ENCODE measurements at places on chromosomes 11 and 22.

DNA sequence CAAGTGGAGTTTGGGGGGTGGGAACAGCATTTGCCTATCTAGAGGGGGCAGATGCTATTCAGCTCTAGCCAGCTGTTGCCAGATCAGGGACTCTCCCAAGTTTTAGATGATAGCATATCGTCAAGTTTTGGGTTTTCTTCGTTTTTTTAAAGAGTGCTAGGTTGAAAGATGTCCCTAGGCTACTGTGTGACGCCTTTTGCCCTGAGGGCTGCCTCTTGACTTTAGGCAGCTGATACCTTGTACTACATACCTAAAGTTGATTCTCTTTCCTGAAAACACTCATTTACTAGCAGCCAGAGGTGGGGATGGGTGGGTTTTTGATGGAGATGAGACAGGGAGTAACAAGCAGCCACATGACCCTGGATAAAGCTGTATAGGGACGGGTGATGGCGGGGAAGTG, 87.1 kb downstream of the ABTB2 start:
- no peak for DNase-seq

DNA sequence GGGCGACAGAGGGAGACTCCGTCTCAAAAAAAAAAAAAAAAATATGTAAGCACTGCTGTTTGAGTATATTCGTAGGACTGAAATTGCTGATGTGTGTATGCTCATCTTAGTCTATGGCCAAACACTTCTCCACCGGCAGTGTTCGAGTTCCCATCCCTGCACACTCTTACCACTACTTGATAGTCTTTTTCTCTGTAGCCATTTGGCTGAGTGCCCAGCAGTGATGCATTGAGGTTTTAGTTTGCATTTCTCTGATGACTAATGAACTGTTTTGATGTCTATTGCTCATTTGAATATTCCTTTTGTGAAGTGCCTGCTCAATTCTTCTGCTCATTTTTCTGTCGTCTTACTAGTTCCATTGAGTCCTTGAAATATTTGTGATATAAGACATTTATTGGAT, 1.9 kb downstream of the TIRAP start:
- no peak for DNase-seq

DNA sequence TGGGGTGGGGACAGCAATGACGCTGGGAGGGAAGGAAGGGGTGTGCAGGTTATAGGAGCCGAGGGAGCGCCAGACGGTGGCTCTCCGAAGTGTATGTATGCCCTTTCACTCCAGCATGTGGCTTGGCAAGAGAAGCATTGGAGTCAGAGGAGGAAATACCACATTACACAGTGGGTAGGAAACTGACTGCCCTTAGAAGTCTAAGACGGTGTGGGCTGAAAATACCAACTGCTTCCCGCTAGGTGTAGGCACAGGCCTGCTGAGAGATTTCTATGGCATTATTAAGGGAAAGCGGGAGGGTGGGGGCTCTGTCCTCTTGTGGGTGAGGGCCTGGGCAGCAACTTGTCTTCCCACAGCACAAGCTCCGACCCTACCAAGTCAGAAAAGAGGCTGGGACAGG, 44.7 kb downstream of the CACNG2 start:
- DNase-seq = no peak

GRCh38 chr11:85784480-85785265, 26.3 kb downstream of the SYTL2 start:
- no peak for DNase-seq

GRCh38 chr11:36566407-36567053, 1.3 kb upstream of the RAG1 start:
- DNase-seq = no peak
